ENCODE measurements at places on chromosomes 5 and 9. TPM values are rescaled to one million over a fixed set of nuclear protein-coding genes. Genes with fewer than 3 reads are reported as not detected.

ANXA2R gene
- 3.7 TPM for total RNA-seq

RGMB gene
- total RNA-seq, result 6.0 TPM

HAPLN1 gene
- total RNA-seq, result not detected

TMEM167A gene
- total RNA-seq, result 70.2 TPM

FST gene
- total RNA-seq, result 1.7 TPM

CAPSL gene
- total RNA-seq, result not detected

OR1Q1 gene
- not detected for total RNA-seq

OCLN gene
- 14.8 TPM for total RNA-seq

GFRA3 gene
- not detected for total RNA-seq

RFX3 gene
- 1.8 TPM for total RNA-seq

SVEP1 gene
- 1.6 TPM for total RNA-seq

Data from A549 treated with Hydrocortisone at 1 μM for 4 hours (cell line).